ENCODE measurements at places on chromosomes 3 and 15.

DNA sequence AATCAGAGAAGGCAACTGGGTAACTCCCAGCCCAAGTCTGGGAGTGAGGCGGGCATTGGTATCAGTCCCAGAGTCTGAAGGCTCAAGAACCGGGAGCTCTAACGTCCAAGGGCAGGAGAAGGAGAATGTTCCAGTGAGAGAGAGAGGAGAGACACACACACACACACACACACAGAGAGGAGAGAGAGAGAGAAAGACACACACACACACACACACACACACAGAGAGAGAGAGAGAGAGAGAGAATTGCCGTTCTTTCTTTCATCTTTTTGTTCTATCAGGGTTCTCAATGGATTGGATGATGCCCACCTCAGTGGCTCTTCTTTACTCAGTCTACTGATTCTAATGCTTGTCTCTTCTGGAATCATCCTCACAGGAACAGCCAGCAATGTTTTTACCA is 57.0 kb downstream of the NR1D2 start:
- DNase-seq, result no peak

DNA sequence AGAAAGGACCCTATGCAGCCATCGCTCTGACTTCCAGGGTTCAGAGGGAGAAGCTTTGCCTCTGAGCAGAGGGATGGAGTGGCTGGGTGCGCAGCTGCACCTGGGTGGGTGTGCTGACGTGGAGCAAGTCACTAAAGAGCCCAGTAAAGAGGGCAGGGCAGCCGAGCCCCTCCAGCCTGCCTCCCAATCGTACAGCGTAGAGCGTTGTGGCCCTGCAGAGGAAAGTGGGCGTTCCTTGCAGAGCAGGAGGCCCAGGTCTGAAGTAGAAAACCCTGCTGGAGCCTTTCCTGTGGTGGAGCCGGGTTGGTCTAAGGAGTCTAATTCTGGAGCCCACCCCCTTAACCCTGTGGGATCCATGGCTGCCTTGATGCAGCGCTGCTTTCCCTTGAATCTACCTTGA is 61.0 kb downstream of the ABTB1 start:
- no peak for DNase-seq

- no peak for DNase-seq
Measured at GRCh38 chr3:98901119-98901391, 440 bp downstream of the DCBLD2 start.

- DNase-seq, result no peak
Measured at GRCh38 chr3:97687734-97688133, 76.8 kb upstream of the ARL6 start.

DNA sequence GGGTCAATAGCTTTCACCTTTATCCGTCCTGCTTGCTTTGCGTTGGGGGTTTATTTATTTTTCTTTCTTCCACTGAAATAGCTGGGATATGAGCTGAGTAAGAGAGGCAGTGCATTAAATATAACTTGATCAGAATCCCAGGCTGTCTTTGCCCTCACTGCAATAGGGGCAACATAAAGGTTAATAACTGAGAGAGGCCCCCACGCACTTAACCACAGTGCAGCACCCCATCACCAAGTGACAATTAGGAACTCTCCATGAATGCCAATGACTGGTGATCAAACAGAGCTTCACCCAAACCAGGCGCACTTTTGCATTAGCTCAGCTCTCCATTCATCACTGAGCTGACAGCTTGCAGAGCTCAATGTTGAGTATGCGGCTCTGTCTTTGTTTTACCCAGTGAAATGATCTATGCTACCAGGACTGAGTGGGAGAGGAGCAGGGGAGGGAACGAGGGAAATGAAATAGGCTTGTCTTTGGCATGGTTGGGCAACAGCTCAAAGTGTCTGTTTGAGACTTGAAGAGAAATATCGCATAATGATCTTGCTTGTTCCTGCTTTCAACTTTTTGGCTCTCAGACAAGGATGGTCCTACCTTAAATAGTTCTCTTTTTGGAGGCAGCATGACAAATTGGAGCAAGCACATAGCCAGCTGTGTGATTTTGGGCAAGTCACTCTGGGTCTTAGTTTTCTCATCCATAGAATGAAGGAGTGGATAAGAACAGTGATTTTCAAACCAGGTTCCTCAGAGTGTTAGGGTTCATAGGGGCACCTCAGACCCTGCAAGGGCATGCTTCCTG is 14.5 kb upstream of the GLCE start:
- no peak for DNase-seq

DNA sequence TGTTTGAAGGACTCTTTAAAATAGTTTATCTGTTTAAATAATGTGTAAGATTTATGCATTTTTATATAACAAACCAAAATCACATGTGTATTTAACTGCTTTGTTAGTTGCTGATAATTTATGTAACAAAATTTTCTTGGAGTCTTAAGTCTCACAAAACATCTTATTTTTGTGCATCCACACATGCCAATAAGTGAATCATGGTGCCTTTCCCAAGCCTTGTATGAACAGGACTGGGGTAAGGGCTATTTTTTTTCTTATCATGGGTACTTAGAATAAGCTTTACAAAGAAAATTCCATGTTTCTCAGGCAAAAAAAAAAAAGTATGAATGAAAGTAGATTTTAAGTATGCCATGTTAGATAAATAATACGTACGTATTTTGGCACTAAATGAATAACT is 132.9 kb upstream of the LRRFIP2 start:
- no peak for DNase-seq

DNA sequence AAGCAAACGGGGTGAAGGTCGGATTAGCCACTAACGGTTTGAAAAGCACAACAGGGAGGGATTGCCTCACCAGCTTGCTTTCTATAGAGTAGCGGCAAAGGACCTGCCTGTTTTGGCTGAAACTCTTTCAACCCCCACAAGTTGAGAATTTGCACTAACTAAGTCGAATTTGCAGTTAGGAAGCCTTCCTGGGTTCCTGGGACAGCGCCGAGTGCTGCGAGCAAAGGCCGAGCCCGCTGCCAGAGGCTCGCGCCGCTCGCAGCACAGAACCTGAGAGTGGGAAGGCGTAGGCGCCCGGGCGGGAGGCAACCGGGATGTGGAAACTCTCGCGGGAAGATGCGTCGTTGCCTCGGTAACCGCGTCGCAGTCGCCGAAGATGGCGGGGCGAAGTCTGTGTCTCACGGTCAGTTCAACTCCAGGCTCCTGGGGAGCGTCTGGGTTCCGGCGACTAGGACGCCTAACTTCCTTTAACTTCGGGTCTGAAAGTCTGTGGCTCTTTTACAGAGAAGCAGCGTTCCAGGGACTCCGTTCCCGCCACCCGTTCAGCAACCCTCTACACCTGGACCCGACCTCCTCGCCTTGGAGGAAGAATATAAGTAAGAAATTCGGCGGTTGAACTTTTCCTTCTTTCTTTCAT is at the start of gene TEX9:
TEX9 (plus strand) TSS at position 352 of the 637 bp plus-strand sequence; CDS start at position 377, 25 bp downstream.
- DNase-seq, result peak; percentile 33

DNA sequence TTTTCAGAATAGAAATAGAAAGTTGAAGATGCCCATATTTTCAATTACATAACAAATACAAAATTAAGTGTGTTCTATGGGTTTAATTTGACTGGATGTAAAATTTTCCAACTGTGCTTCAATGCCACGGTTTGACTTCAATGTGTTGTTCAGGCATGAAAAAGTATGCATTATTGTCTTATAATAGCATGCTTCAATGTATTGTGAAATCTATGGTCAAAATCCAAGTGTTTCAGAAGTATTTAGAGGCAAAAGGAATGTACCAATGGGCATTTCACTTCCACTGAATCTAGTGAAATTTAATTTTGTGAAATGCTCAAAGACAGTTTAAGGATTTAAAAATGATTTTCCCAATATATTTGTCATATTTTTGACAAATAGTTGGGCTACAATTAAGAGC is 16.0 kb downstream of the NEK10 start:
- no peak for DNase-seq

DNA sequence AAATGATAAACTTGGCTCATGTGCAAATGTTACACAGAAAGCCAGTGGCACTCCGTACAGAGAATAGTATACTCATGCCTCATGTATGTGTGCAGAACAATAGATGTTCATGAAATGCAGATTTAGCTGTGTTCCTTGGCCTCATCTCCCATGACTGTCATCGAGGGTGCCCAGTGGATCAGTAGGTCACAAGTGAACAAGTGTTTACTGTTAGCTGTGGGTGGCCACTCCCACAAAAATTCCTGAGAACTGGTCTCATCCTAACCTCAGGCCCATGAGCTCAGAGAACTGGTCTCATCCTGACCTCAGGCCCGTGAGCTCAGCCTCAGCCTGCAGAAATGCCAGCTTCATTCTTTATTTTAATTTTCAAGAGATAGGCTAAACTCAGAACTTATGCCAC is 124.1 kb downstream of the GADL1 start:
- DNase-seq, result no peak

GRCh38 chr15:62462721-62463120 is 297.6 kb upstream of the C2CD4B start:
- DNase-seq, result no peak

DNA sequence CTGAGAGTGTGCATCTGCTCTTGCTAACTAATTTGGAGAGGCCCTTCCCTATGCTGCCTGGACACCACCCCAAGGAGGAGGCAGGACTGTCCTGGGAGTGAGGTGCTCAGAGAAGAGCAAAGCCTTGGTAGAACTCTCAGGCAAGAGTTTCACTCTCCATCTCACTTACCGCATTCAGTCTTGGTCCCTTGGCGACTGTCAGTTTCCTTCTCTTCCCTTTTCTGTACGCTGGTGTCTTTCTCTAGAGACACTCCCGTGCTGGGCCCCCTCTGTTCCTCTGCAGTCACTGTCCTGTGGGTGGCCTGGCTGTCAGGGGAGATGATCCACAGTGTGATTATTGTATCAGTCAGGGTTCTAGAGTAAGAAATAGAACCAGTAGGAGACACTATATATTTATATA is 44.0 kb downstream of the IDH2 start:
- DNase-seq, result no peak

- DNase-seq, result no peak
Measured at GRCh38 chr3:150739200-150739863, 23.6 kb downstream of the SIAH2 start.

DNA sequence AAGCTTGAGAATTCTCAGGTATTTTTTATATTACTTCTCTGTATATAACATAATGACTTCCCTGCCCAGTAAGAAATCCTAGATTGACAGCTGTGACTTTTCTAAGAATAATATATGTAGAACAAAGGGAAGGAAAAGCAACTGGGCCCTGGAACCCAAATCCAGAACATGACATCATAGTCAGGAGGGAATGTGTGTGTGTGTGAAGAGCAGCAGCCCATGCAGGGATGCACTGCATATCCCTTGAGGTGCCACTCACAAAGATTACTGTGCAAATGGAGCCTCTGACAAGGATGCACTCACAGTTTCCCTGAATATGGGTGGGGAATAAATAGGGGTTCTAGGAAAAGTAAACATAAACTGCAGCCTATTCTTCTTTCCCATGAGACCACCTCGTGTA is 279.5 kb downstream of the NEK10 start:
- DNase-seq, result no peak

- DNase-seq, result no peak
Measured at GRCh38 chr3:38646062-38646461, 3.4 kb downstream of the SCN5A start.

- DNase-seq, result no peak
Measured at GRCh38 chr3:21914451-21914850, 163.4 kb upstream of the ZNF385D start.

DNA sequence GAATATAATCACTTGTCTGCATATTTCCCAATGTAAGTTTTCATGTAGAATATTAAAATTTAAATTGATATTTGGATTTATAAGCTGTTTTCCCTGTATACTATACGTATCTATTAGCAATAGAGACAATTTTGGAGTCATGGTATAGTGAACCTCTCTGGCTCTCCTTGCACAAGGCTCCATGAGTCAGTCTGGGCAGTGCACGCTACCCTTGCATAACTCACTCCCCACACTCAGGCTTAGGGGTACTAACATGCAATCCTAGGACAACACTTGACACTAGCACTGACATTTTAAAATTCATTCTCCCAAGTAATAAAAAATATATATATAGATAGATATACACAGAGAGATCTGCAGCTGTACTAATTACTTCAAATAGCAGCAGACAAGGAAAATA is 39.2 kb downstream of the SLC24A1 start:
- no peak for DNase-seq

DNA sequence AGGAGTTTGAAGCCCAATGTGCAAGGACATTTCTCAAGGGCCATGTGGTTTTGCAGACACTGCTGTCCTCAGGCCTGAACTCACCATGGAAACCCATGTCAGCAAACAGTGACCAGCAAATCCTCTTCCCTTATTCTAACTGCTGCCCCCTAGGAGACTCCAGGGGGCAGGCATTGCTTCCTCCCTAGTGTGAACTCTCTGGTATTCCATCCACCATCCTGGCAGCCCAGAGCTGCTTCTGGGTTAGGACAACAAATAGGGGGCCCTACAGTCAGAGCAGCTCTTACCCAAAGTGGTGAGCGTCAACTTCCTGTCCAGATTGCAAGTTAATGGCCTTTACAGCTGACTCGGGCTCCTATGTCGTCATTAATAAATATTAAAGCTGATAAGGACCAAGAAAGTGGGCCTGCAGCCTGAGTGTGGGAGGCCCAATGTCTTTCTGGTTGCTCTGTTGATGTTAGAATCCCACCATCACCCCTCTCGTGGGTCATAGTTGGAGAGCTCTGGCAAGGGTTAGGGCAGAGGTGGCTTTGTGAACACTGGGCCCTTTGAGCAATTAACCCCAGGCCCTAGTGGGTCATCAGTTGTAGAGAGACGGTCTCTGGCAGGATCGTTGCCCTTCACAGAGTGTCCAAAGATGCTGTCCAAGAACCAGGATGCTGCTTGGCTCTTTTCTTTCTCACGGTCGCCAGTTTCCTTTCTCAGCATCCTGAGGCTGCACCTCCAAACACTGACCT is 41.5 kb downstream of the TGM4 start:
- no peak for DNase-seq

- no peak for DNase-seq
Measured at GRCh38 chr3:106403371-106404145, 534.7 kb upstream of the CBLB start.

- DNase-seq, result no peak
Measured at GRCh38 chr15:99606646-99607045, 40.9 kb downstream of the MEF2A start.

DNA sequence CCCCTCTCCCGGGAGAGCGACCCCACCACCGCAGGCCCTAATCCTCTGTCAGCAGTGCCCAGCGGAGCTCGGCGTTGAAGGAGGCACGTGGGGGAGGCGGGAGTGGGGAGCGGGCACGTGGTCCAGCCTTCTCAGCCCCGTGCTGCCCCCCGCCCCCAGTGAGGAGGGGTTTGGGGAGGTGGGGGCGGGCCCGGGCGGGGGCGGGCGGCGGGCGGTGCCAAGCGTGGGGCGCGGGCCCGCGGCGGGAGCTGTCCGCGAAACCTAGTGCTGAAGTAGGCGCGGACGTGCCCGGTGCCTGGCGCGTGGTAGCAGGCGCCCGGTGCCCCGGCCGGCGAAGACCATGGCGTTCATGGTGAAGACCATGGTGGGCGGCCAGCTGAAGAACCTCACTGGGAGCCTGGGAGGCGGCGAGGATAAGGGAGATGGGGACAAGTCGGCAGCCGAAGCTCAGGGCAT is at the start of gene CPLX3:
CPLX3 (plus strand) TSS at position 264 of the 456 bp plus-strand sequence; CDS start at position 341, 77 bp downstream.
- no peak for DNase-seq

DNA sequence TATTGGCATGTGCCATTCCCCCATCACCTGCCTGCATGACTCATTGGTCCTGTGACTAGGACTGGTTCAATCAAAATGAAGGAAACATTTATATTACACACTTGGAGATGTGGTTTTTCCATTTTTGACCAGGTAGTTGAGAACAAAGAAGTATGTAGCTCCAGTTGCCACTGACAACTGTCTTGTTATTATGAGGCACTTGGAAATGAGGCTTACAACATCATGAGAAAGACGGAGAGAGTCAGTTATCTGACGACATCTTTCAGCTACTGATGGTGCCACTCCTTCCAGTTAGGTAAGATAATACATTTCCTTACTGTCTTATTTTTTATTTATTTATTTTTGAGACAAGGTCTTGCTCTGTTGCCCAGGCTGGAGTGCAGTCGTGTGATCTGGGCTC is 21.8 kb upstream of the PROK2 start:
- no peak for DNase-seq
